ENCODE measurements at places on chromosomes 13 and 19.

DNA sequence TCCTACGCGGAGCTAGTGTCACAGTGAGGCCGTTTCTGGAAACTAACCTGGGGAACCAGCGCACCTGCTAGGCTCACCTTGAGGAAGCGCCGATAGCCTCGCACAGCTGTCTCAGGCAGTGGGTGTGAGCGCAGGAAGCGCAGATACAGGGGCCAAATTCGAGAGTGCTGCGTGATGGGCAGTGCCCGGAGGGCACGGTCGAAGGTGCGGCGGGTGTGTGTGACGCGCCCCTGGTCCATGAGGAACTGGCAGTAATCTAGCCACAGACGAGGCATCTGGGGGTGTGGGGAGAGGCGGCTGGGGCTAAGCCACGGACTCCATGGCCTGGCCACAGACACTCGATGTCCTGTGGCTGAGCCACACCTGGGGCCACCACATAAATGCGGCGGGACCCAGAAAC is 2.2 kb downstream of the XAB2 start:
- DNase-seq, result no peak

DNA sequence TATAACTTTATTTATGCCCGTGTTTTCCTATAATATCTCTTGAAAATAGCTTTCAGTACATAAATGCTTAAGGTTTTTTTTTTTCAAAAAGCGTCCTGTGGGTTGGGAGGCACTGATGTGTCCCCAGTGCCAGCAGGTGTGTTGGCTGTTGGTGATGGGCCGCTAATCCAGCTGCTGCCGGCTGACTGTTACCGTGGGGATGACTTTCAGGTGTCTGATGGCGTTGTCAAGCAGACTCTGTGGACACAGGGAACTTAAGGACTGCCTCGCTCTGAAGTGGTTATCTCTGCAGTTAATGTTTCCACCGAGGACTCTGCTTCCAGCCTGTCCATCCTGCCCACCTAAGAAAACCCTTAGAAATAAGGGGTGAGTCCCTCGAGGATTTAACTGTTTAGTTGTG is 94.5 kb downstream of the ANKRD10 start:
- DNase-seq, result no peak

DNA sequence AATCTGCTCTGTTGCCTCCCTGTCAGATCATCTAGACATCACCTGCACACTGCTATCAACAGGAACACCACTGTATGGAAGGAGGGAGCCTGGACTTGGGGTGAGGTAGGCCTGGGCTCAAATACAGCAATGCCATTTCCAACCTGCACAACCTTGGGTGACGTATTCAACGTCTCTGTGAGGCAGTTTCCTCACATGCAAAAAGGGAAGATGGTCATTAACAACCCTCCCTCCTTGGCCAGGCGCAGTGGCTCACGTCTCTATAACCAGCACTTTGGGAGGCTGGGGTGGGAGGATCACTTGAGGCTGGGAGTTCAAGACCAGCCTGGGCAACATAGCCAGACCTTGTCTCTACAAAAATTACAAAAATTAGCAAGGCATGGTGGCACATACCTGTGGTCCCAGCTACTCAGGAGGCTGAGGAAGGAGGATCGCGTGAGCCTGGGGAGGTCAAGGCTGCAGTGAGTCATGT is 13.1 kb downstream of the XRCC1 start:
- DNase-seq, result no peak

DNA sequence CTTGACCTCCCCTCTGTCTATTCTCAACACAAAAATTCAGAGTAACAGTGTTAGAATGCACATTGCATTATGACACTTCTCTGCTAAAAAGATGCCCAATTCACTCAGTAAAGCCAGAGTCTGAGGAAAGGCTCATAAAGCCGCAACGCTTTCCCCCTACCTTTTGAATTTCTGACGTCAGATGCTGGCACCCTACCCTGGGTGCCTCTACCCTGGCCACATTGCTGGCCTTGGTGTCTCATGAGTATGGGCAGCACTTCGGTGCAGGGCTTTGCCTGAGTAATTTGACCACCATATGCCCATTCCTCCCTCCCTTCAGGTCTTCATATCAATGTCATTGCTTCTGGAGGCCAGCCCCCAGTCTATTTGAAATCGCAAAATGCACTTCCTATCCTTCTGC is 229.3 kb downstream of the MYO16 start:
- DNase-seq, result no peak

GRCh38 chr19:23587546-23587945 is 99.5 kb downstream of the ZNF675 start:
- no peak for DNase-seq

Data from aorta (tissue), 5 donors.